ENCODE measurements at places on chromosomes 3 and 15.

GRCh38 chr15:89003865-89004725 lies 84.2 kb upstream of the ABHD2 start:
- peak; percentile 7 for DNase-seq

DNA sequence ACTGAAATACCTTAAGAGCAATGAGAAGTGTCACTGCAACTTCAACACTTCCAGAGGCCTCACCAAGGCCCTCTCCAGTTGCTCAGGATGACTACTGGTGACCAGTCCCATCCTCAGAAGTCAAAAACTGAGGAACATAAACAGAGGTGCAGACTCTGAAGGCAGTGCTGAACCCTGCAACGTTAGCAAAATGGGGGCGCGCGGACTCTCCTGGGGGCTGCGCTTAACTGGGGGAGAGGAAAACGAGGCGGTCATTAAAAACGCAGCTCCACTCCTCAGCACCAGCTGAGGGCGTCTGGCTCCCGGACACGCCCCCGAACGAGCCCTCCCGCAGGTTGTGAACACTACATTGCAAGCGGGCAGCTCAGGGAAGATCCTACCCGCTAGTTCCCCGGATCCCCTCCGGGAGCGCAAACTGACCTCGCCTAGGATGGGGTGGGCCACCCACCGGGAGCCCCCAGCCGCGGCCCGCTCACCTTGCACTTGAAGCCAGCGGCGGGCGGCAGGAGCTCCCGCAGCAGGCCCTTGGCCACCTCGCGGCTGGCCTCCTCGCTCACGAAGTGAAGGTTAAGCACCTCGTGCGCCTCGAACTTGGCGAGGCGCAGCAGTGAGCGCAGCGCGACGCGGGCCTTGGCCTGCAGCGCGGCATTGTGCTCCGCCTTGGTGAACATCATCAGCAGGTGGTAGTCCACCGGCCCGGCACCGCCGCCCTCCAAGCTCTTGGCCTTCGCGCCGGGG lies 711 bp downstream of the XXYLT1 start:
- peak; percentile 15 for DNase-seq

GRCh38 chr3:194399874-194400411 lies 877 bp upstream of the GP5 start:
- no peak for DNase-seq

GRCh38 chr3:147960786-147961185 lies 551.6 kb downstream of the ZIC1 start:
- DNase-seq, result no peak

- DNase-seq, result no peak
Measured at GRCh38 chr3:98764472-98764884, 1.3 kb downstream of the ST3GAL6 start.

- DNase-seq, result no peak
Measured at GRCh38 chr3:185746470-185746869, 78.4 kb downstream of the IGF2BP2 start.

GRCh38 chr3:170222647-170223541 lies 670 bp downstream of the PRKCI start:
- peak; percentile 54 for DNase-seq

DNA sequence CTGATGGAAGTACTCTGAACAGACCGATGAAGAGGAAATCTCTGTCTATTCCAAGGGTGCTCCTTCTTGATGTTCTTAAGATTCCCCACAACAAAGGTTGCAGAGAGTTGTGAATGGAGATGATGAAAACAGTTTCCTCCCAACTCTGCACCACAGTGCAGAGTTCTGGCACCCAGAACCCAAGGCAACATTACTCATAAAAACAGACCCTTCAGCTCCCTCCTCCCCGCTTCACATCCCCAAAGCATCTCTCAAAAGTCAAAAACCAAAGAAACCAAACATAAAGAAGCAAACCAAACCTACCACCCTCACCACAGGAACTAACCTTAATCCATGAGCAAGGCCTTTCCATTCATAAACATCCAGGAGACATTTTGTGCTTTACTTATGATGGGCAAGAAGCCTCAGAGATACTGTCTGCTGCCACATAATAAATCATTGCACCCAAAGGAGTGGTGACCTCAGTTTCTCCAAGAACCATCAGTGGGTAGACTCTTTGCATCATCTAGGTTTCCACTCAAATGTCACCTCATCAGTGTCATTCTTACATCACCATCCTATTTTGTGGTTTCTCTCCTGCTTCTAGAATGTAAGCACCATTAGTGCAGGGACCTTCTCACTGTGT lies 13.2 kb downstream of the PCOLCE2 start:
- DNase-seq, result no peak

- no peak for DNase-seq
Measured at GRCh38 chr3:196354132-196354531, 15.9 kb upstream of the TM4SF19 start.

- no peak for DNase-seq
Measured at GRCh38 chr3:142282503-142282902, 57.1 kb upstream of the GK5 start.
